ENCODE measurements at places on chromosomes 2 and 18.

- DNase-seq = no peak
Measured at GRCh38 chr2:45715601-45716379, 64.3 kb downstream of the PRKCE start.

- DNase-seq = no peak
Measured at GRCh38 chr2:176380341-176380740, 111.1 kb downstream of the MTX2 start.

DNA sequence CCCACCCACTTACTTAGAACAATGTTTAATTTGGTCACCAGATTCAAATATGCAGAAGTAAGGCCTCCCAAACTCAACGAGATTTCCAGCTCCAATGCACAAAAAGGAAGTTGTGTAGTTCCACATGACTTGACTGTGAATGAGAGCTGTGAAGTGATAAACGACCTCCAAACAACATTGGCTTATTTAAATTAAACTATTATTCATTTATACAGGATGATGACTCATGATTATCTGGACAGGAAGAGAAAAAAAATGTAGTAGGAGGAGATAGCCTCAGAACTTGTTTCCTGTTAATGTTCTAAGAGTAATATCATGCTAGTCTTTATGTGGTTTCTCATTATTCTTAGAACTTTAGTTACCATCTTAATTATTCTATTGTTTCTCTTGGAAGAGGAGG lies 237.3 kb downstream of the C1D start:
- DNase-seq = no peak

- DNase-seq = no peak
Measured at GRCh38 chr2:74438248-74438647, 3.5 kb downstream of the RTKN start.

DNA sequence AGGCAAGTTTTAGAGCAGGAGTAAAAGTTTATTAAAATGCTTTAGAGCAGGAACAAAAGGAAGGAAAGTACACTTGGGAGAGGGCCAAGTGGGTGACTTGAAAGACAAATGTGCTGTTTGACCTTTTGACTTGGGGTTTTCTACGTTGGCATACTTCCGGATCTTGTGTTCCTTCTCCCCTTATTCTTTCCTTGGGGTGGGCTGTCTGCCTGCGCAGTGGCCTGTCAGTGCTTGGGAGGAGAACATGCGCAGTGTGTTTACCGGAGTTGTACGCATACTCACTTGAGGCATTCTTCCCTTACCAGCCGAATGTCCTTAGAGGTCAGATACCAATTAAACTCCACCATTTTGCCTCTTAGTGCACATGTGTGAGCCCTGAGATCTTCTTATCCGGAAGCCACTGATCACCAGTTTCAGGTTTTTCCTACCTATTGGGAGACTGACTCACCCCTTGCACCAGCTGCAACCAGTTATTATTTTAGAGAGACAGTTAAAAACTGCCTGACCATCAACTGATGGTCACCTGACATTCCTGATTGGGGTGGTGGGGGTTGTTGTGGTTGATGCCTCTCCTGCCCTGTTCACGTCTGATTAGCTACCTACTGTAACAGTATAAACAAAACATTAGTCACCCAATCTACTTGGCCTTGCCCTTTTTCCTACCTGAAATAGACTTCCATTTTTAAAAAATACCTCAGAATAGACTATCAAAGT lies 67.5 kb downstream of the NYAP2 start:
- no peak for DNase-seq

DNA sequence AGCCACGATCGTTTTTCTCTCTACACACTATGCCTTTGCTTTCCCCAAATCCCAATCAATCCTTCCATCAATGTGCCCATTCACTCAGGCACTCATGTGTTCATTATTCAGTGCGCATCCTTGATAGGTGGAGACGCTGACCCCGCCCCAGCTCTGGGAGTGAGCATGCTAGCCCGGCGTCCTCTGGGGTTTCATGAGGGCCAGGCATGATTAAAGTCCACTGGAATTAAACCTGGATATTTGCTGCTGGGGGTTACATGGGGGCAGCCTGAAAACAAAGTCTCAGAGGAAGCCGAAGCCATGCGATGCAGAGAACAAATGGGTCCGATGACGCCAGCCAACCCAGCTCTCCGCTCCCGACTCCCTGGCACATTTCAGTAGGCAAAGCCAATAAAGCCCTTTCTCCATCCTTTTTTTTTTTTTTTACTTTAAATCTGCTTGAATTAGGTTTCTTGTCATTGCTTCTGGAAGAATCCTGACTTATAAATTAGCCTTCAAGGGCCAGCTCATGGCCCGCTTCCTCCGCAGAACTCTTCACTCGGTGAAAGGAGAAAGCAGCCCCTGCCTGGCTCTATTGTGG lies 316.4 kb upstream of the ID2 start:
- no peak for DNase-seq

DNA sequence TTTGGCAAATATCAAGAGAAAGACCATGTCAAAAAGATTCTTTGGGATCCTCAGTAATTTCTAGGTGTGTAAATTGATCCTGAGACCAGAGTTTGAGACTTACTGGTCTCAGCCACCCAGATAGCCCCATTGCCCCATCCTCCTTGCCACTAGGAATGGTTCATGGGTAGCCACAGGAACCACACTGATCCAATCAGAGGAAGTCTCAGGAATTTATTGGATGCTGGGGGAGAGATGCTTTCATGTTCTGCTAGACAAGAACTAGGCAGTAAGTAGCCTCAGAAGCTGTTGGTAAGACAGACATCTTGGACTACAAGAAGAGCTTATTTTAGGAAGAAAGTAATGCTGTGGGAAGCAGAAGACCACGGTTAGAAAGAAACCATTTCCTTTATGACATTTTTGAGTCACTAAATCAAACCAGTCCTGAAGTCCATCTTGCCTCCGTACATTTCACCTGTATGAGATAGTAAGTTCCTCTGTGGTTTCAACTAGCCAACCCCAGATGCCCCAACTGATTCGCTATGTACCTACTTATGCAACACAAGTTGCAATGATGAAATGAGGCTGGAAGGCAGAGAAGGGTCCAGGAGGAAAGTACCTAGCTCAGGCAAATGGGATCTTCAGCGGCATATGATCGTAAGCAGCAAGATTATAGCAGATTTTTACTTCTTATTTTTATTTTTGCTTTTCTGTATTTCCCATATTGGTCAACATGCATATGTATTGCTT lies 3.6 kb upstream of the ST3GAL5 start:
- DNase-seq = no peak
